Mucosa of descending colon (tissue), 3 donors: ENCODE measurements at places on chromosomes 5 and 9.

- no peak for DNase-seq
These were observed 186.9 kb upstream of the PAPPA start for GRCh38 chr9:115966660-115967059.

GRCh38 chr5:92734211-92734940 is 846.6 kb downstream of the NR2F1-AS1 start:
- no peak for DNase-seq

DNA sequence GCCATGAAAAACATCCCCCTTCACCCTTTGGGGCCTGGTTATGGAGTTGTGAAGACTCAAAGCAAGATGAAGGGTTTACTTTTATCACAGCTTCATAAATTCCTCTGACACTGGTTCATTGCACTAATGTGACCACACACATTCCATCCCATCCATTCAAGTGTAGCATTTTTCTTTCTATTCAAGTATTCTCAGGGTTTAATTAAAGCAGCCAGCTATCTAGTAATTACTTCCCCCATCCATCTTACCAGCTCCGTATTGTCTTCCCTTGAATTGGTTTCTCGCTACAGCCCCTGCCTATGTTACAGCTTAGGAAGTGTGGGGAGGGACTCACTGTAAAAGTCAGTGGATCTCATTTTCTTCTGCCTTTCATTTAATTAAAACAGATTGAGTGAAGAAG is 387.0 kb upstream of the RFX3 start:
- DNase-seq: no peak

- DNase-seq: no peak
These were observed 382.3 kb downstream of the PTPRD start for GRCh38 chr9:10230512-10230911.

DNA sequence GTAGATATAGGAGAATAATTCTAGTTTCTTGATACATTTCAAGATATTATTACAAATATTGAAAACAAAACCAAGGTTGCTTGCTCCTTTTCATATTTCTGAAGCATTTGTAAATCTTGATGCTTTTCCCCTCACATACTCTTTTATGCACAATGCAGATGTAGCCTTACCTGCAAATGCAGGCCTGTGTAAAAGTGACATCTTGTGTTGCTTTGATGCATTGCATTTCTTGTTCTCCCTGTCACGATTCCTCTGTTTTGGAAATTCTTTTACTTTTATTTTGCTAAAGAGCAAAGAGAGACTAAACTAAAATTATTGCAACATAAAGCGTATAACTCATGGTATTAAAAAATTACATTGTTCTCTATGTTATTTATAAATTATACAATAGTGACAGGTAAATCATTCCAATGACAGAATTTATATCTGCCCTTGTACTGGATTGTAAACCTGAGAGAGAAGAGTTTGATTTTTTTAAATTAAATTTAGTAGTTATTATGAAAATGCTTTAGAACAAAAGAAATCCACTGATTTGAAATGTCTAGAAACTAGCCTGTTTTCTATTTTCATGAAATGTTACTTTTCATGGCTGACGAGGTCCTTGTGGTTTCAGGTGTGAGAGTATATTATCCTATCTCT is 970.0 kb downstream of the MAT2B start:
- DNase-seq: no peak

- no peak for DNase-seq
These were observed 259.4 kb upstream of the EFNA5 start for GRCh38 chr5:107930092-107930491.

- no peak for DNase-seq
These were observed 11.5 kb downstream of the CCDC69 start for GRCh38 chr5:151212406-151212798.

- DNase-seq: peak; percentile 60
These were observed 724 bp downstream of the SGTB start for GRCh38 chr5:65721050-65721719.

DNA sequence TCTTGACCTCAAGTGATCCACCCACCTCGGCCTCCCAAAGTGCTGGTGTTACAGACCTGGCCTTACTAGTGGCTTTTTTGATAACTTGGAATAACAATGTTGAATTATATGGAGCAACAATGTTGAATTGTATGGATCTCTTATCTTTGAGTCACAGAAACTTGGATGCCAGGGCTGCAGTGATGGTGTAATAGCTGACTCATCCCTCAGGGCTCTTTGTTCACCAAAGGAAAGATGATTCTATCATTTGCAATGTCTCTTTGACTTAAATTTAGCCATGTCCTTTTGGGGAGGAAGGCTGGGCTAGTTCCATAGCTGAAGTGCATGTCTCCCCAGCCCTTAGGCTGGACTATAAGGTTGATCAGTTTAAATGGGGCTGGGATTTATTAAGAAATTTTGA is 172.3 kb downstream of the PDZD2 start:
- DNase-seq: no peak

GRCh38 chr9:17594961-17595360 is 16.1 kb downstream of the SH3GL2 start:
- DNase-seq: no peak
